Activated naive CD4-positive, alpha-beta T cell treated with anti-CD3 and anti-CD28 coated beads for 36 hours (primary cell): ENCODE measurements at places on chromosomes 11 and 22.

GRCh38 chr11:27008811-27009535 is 15.1 kb downstream of the FIBIN start:
- H3K4me3 ChIP-seq, result no peak overlapping the region
- no peak for DNase-seq
- H3K27ac ChIP-seq, result no peak overlapping the region
- H3K4me1 ChIP-seq, result no peaks in the 10 kb centered on the region

GRCh38 chr11:7977232-7977917 is 9.8 kb upstream of the EIF3F start:
- no peak for DNase-seq
- no peaks in the 10 kb centered on the region for H3K4me1 ChIP-seq

- H3K4me1 ChIP-seq, result peaks cover 16% of the 10 kb centered on the region
- H3K27me3 ChIP-seq, result no peaks in the 10 kb centered on the region
- DNase-seq, result peak; percentile 85
- H3K27ac ChIP-seq, result no peak overlapping the region
- peak overlapping the region; percentile 67 for H3K4me3 ChIP-seq
These were observed 10.3 kb upstream of the MB start for GRCh38 chr22:35627267-35628041.

DNA sequence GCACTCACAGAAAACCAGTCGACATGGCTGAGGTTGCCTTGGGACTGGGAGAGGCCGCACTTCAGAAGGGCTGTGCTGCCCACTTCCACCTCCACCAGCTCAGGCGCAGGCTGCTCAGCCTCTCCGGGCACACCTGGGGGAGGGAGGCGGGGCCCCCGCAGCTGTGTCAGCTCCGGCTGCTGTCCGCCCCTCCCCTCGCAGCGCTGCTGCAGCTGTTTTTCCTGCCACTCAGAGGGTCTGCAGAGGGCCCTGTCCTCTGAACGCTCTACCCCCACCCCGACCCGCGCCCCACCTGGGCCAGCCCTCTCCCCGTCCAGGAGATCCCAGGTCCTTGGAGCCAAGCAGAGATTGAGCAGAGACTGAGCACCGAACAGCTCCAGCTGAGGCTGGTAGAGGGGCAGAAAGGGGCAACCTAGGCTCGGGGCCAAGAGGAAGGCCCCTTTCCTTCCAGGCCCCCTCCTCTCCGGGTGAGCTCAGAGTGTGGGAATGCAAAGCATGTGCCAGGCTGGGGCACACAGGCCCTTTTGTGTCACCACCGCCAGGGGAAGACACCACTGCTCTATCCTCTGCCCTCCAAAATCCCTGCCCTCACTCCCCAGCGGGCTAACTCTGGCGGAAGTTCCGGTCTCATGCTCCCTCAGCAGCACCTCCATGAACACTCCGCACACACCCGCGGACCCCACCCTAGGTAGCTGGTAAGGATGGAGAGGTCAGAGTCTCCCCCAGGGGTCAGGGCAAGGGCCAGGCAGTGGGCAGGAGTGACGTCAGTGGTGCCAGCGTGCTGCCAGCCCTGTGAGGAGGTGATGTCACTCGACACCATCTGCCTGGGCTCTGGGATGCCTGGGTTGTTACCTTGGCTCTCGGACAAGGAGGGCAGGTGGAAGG is 1.6 kb downstream of the MCAM start:
- peak overlapping the region; percentile 73 for H3K4me3 ChIP-seq
- DNase-seq, result peak; percentile 62
- peaks cover 15% of the 10 kb centered on the region for H3K4me1 ChIP-seq
- H3K27me3 ChIP-seq, result peaks cover 22% of the 10 kb centered on the region
- no peak overlapping the region for H3K27ac ChIP-seq

DNA sequence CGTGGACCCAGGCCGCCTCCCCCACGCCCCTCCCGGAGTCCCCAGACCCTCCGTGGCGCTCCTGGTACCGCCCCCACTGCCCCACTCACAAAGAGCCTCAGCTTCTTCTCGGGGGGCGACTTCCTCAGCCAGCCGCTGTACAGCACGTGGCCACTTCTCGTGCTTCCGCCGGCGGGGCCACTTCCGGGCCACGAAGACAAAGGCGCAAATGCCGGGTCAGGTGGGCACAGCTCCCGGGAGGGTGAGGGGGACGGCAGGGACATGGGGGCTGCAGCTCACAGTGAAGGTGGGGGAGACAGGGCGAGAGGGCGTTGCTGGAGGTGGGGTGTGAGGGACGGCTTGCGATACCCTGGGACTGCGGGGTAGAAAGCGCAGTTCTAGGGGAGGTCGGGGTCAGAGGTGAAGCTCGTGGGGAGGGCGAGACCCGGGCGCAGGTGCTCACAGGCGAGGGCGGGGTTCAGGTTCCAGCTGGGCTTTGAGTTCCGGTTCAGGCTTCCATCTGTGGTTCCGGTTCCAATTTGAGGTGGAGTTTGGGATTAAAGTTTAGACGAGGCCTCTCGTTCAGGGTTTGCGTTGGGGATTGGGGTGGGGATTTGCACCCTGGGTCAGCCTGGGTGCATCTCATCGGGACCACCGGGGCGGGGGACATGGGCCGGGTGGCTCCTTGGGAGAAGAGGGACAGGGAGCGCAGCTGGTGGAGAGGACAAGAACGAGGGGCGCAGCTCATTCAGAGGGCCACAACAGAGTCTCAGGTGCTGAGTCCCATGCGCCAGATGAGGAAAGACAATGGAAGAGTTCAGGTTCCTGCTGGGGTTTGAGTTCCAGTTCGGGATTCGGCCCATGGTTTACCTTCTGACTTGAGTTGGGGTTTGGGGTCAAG is at the start of gene GAB4:
Gene GAB4, minus strand, starts transcription at position 371 of the 880 bp plus-strand sequence. Its CDS starts 108 bp downstream, at position 263.
- no peaks in the 10 kb centered on the region for H3K4me1 ChIP-seq
- peaks cover 44% of the 10 kb centered on the region for H3K27me3 ChIP-seq
- no peaks in the 10 kb centered on the region for H3K36me3 ChIP-seq
- no peak within 1 kb of the TSS for H3K4me3 ChIP-seq

GRCh38 chr11:110883256-110883655 is 171.0 kb upstream of the ARHGAP20 start:
- no peak overlapping the region for H3K4me3 ChIP-seq
- DNase-seq, result no peak
- H3K27me3 ChIP-seq, result peaks cover 6% of the 10 kb centered on the region
- H3K36me3 ChIP-seq, result no peaks in the 10 kb centered on the region

- DNase-seq, result peak; percentile 53
- H3K4me1 ChIP-seq, result peaks cover 27% of the 10 kb centered on the region
- H3K36me3 ChIP-seq, result no peaks in the 10 kb centered on the region
- H3K4me3 ChIP-seq, result peak within 1 kb of the TSS; percentile 84
- H3K27me3 ChIP-seq, result no peaks in the 10 kb centered on the region
These were observed at the start of gene CD81 for GRCh38 chr11:2376751-2377451. TSS of gene CD81 (plus strand) at chr11:2377310. CDS start at chr11:2377550, 240 bp downstream.

- no peaks in the 10 kb centered on the region for H3K36me3 ChIP-seq
- H3K27me3 ChIP-seq, result peaks cover 5% of the 10 kb centered on the region
- no peak overlapping the region for H3K27ac ChIP-seq
- no peak for DNase-seq
These were observed 51.8 kb upstream of the SC5D start for GRCh38 chr11:121240650-121241303.

DNA sequence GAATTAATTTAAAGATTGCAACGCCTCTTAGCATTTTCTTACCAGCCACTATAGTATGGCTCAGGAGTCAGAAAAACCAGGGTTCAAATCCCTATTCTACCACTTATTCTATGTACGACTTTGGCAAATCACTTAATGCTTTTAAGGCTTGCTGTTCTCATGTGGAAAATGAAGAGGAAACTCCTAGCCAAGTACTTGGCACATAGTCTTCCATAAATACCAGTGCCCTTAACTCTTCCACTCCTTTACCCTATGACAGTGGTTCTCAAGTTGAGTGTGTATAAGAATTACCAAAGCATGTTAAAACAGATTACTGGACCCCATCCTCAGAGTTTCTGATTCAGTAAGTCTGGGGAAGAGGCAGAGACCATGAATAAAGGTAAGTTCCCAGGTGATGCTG is 107.6 kb downstream of the RBFOX2 start:
- no peaks in the 10 kb centered on the region for H3K27me3 ChIP-seq
- H3K36me3 ChIP-seq, result no peaks in the 10 kb centered on the region
- H3K4me1 ChIP-seq, result peaks cover 4% of the 10 kb centered on the region

GRCh38 chr11:1036303-1036923 is at the start of gene MUC6:
TSS of gene MUC6 (minus strand) at chr11:1036718. CDS start at chr11:1036655, 63 bp downstream.
- DNase-seq, result no peak
- H3K27me3 ChIP-seq, result no peaks in the 10 kb centered on the region
- H3K4me1 ChIP-seq, result no peaks in the 10 kb centered on the region
- no peak within 1 kb of the TSS for H3K27ac ChIP-seq
- no peaks in the 10 kb centered on the region for H3K36me3 ChIP-seq
- no peak within 1 kb of the TSS for H3K4me3 ChIP-seq

DNA sequence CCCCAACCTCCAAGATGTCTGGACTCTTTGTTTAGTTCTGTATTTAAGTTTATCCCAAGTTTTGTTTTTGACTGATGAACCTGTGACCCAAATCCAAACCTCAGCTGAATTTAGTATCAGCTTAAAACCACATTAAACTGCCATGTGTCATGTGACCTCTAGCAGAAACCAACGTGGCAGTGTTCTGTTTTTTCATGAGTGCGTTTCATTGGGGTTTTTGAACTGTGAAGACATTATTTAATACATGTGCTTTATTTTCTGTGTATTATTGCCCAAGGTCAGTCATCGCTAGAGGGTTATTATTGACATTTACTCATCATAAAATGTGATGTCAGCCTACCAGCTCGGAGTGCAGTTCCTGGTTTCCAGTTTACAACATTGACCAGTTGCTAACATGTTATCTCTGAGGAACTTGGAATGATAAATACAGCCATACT is 1.8 kb downstream of the TLCD5 start:
- H3K4me1 ChIP-seq, result peaks cover 13% of the 10 kb centered on the region
- H3K27ac ChIP-seq, result no peak overlapping the region
- no peak for DNase-seq
- peaks cover 52% of the 10 kb centered on the region for H3K27me3 ChIP-seq
- no peak overlapping the region for H3K4me3 ChIP-seq
- no peaks in the 10 kb centered on the region for H3K36me3 ChIP-seq

- H3K36me3 ChIP-seq, result no peaks in the 10 kb centered on the region
- no peaks in the 10 kb centered on the region for H3K4me1 ChIP-seq
- H3K27me3 ChIP-seq, result peaks cover 9% of the 10 kb centered on the region
These were observed 12.0 kb upstream of the RFPL2 start for GRCh38 chr22:32216911-32217310.

GRCh38 chr11:80350541-80350940 is 909.7 kb upstream of the TENM4 start:
- H3K27ac ChIP-seq, result no peak overlapping the region
- H3K4me3 ChIP-seq, result no peak overlapping the region
- DNase-seq, result no peak
- no peaks in the 10 kb centered on the region for H3K36me3 ChIP-seq

DNA sequence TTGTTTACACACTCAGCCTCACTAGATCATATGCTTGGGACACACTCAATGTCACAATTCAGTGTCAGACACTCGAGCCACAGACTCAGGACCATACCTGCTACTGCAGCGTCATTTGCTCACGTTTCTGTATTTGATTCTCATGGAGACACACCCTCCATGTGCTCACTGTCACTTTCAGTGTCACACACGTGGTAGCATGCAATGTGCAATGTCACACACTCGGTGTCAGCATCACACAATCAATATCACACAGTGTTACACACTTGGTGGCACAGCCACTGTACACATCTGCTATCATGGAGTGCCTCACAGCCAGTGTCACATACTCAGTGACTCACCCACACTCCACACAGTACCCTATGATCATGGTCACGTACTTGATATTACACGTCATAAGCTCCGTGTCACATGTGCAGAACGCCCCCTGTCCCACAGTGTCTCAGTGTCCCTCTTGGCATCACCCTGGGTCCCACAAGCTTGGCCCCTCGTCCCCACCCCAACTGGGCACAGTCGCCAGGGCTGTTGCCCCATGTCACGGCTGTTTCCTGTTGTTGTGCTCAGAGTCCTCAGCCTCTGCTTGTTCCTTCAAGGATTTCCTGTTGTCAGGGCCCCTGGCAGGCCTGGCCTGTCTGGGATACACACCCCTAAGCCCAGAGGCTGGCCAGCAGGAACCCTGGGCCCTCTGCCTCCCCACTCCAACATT is 49.6 kb downstream of the PDE2A start:
- H3K4me3 ChIP-seq, result no peak overlapping the region
- DNase-seq, result no peak
- H3K36me3 ChIP-seq, result no peaks in the 10 kb centered on the region
- no peaks in the 10 kb centered on the region for H3K27me3 ChIP-seq

DNA sequence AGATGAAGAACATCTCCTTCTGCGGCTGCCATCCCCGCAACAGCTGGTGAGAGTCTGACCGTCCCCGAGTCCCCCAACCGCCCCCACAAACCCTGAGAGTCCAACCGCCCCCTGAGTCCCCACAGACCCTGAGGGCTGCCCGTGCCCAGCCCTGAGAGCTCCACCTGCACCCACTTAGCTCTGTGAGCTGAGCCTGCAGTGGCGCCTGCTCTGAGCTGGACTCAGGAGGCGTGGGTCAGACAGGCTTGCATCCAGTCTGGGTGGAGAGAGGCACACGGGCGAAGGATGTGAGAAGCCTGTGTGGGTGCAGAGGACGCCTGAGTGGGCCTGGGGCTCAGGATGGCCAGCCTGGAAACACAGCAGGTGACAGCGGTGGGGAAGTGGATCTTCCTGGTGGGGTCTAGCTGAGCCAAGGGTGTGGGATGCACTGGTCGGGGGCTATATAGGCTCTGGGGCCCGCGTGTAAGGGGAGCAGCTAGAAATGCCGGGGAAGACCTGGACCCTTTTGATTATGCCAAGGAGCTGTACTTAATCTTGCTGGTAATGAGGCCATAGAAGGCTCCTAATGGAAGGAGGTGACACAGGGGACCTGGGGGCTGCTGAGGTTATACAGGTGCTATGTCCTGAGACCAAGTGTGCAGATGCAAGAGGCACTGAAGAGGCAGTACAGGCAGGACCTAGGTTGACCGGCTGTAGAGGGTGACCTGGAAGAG is 6.5 kb downstream of the MAPK8IP2 start:
- H3K4me1 ChIP-seq, result no peaks in the 10 kb centered on the region

DNA sequence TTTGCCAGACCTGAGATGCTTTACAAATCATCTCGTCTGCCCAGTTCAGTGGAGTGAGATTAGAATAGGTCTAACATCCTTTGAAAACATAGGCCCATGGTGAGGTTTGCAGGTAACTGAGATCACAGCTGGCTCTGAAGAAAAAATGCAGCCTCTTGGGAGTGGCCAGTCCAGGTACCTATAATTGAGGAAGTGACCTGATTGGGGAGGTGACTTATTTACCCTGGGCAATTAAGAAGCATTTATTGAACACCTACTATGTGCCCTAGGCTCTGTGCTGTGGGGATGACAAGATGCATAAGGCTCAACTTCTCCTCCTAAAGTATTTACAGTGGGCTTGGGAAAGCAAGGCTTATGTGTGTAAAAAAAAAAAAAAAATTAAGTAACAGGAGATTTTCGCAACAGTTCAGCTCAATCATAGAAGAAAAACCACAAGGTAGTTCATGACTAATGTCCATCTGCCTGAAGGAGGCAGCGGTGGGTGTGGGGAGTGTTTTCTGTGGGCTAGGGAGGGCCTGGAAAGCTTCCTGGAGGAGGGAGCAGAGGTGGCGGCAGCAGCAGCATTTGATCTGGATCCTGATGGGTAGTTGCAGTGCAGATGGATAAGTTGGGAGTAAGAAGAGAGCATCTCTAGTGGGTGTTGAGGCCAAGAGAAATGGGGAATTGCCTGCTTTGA is 16.1 kb downstream of the MICAL2 start:
- H3K4me1 ChIP-seq, result peaks cover 54% of the 10 kb centered on the region
- no peak overlapping the region for H3K4me3 ChIP-seq
- no peak overlapping the region for H3K27ac ChIP-seq
- H3K27me3 ChIP-seq, result no peaks in the 10 kb centered on the region
- H3K36me3 ChIP-seq, result peaks cover 1% of the 10 kb centered on the region
- DNase-seq, result no peak

GRCh38 chr11:92765965-92766371 is 203.5 kb upstream of the MTNR1B start:
- H3K4me3 ChIP-seq, result no peak overlapping the region
- no peaks in the 10 kb centered on the region for H3K36me3 ChIP-seq
- H3K27me3 ChIP-seq, result peaks cover 28% of the 10 kb centered on the region
- no peak for DNase-seq
- peaks cover 5% of the 10 kb centered on the region for H3K4me1 ChIP-seq
